Stimulated activated CD8-positive, alpha-beta memory T cell treated with anti-CD3 and anti-CD28 coated beads, Interleukin-12 subunit alpha, Interleukin-12 subunit beta, amount 100 ng/mL, for 1 hour (primary cell): ENCODE measurements at places on chromosomes 6 and 20.

DNA sequence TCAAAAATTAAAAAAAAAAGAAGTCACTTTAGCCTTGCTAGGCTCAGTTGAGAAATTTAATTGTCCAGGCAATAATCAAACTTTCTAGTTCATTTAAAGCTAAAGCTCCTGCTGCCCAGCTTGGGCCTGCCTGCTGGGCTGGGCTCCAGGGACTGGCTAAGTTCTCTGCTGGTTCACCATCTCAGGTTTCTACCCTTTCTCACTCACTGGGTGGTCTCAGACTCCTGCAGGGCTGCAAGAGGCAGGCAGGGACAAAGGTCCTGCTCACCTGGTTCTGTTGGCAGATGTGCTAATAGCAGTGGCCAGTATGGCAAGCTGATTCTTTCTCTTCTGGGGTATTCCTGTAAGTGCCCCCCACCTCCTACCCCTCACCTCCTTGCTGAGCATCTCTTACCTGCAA, 21.2 kb upstream of the RTF2 start:
- DNase-seq, result no peak

DNA sequence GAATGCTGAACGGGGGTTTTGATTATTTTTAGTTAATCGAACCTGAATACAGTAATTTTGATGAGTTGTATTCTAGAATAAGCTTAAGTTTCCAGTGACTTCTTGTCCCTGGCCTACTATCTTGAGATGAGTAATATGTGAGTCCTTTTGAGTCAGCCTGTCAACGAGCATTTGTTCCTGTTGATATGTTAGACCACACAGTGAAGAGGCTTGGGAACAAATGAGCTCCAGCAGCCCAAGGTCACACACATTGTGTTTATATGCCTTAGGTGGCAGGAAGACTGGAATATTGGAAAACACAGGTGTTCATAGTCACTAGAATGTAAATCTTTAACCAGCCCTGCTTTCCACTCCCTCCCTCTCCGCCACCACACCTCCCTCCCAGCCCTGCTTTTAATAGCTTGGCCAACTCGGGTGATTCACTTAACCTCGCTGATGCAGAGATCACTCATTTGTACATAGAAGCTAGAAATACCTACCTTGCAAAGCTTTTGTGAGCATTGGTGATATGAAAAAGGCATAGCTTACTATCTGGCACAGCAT, 9.1 kb downstream of the SMPDL3A start:
- DNase-seq, result no peak

GRCh38 chr6:39865011-39865888, 69.0 kb downstream of the MOCS1 start:
- DNase-seq, result peak; percentile 27

- no peak for DNase-seq
Observed at GRCh38 chr6:125231574-125232343, 70.0 kb downstream of the HDDC2 start.

GRCh38 chr6:27237089-27237803, 10.3 kb upstream of the PRSS16 start:
- no peak for DNase-seq

DNA sequence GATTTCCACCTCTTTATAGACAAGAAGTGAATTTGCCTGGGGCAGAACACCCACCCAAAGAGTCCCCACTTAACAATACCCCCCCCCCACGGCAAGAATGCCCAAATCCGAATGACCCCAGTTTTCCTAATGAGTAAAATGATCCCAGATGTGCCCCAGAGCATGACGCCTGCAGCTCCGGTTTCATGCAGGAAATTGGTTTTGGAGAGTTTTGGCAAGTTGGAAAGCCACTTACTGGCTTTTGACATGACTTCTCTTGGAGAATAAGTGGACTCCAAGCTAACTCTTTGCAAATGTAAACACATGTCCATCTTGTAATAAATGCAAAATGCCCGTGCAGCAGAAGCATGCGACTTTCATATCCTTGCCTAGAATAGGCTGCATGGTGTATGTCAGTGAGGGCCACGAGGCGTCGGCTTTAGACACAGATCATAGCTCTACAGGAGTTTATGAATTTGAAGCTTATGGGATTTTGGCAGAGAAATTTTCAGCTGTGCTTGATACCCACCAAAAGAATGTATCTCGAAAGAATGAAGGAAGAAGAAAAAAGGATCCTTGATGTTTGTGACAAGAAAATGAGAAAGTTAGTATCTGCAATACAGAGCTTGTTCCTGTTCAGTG, 24.2 kb downstream of the EDN3 start:
- DNase-seq, result no peak

DNA sequence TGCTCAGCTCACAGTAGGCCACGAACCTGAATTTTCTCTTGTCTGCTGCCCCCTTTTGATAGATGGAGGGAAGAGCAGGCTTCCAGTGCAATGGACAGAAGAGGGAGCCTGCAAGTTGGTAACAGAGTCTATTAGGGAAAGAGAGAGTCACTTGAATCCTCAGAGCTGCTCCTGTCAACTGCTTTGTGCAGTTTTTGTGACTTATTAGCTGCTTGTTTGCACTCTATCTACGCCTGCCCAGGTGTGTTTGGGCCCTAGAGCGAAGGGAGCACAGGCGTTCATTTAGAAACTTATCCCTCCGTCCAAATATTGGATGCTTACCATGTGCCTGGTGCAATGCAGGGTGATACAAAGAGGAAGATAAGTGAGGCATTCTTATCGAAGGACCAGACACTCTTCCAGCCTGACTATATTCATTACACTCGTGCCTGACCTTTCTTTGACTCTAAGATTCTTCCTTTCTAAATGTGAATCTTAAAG, 11.6 kb upstream of the SLC2A12 start:
- peak; percentile 27 for DNase-seq

DNA sequence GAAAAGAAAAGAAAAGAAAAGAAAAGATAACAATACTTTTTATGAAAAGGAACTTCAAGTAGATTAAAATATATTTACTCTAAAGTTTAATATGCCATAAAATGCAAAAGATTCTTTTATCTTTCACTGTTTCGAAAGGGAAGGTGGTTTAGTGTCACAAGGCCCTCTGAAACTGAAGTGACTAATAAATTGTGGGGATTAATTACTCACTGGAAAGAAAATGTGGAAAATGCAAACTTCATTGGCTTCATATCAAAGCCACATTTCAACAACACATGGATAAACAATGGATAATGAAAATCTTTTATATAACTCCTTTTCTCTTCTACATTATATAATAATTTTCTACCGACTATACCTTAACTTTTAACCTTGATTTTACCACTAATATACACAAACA, 320.5 kb upstream of the RSPO3 start:
- DNase-seq, result no peak

DNA sequence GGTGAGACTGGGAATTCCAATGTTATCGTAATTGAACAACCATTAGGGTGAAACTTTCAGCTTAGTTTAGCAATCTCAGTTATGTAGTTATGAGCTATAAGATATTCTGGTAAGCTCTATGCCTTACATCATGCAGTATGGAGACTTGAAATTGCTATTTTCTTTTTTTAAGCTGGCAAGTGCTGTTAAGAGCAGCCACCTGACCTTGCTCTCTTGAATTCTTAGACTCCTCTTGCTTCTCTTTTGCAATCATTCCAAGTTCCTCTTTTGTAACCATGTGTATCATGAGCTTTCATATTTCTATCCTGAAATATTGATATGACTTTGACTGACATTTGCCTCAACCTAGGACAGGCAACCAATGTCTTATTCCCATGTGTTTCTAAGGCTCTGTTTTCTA, 446.3 kb upstream of the SLC35B3 start:
- DNase-seq, result no peak

DNA sequence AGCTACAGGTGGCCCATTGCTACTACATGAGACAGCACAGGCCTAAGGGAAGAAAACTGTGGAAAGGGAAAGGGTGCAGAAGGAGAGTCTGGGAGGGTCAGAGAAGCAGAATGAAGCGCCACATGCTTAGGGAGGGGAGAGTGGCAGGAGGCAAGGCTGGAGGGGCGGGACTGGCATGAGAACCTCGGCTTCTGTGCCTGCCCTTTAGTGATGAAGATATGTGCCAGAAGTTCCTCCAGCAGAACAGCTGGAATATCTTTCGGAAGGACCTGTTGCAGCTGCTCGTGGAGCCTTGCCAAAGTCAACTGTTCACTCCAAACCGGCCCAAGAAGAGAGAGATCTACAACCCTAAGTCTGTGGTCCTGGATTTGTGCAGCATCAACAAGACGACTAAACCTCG, 61.8 kb downstream of the CNBD2 start:
- DNase-seq, result no peak

DNA sequence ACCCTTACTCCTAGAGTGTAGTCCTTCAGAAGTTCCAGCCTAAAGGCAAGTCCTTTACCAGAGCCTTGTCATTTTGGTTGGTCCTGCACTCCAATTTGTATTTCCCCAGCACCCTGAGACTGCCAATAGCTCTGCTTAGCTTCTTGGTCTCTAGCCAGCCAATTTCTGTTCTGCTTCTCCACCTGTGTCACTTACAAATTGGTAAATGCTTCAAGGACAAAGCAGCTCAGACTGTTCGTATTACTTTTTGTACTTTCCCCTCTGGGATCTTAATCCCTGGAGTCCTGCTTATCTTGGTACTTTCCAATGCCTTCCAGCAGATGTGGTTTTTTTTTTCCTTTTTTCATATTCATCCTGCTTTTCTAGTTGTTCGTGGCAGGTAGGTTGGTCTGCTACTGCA, 25.7 kb downstream of the PIGU start:
- no peak for DNase-seq

GRCh38 chr6:53299331-53300005, 49.3 kb downstream of the ELOVL5 start:
- no peak for DNase-seq

DNA sequence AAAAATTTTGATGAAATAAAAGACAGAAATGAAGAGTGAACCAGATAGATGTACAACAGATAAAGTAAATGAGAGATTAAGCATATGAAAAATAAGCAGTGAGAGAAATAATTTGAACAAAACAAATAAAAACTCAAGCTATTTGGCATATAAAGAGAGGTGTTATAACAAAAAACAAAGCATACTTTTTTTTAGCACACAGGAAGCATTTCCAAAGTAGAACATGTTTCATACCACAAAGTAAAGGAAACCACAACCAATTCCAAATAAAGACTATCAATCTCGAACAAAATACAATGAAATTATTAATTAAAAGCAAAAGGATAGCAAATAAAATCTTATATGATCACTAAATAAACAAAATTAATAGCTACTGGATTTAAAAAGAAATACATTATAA, 6.8 kb downstream of the THEMIS start:
- no peak for DNase-seq

GRCh38 chr6:105867277-105867676, 218.9 kb upstream of the PRDM1 start:
- DNase-seq, result no peak

DNA sequence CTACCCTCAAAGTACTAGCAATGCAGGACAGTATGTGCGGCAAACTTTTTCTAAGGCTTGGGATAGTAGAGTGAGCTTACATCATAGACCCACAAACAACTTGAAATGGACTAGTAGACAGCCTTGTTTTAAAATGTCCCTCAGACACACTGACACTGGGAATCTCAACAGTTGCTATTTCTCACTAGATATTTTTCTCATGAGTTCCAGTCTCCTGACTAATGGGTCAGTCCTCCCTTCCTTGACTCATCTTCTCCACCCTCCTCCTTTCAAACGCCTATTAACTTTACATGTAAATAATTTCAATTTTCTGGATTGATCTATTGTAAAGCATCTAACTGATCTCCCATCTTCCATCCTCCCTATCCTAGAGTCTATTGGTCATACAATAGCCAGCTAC, 308.3 kb upstream of the PREP start:
- DNase-seq, result no peak

GRCh38 chr20:62349556-62350097, 17.5 kb downstream of the LAMA5 start:
- DNase-seq, result no peak

GRCh38 chr6:15491986-15492269, 170.9 kb downstream of the DTNBP1 start:
- DNase-seq, result no peak

- DNase-seq, result no peak
Observed at GRCh38 chr6:99344289-99344688, 5.2 kb downstream of the FAXC start.
